IMR-90 (cell line): ENCODE measurements at places on chromosomes 13 and 19. TPM values are rescaled to one million over a fixed set of nuclear protein-coding genes. Genes with fewer than 3 reads are reported as not detected.

DNA sequence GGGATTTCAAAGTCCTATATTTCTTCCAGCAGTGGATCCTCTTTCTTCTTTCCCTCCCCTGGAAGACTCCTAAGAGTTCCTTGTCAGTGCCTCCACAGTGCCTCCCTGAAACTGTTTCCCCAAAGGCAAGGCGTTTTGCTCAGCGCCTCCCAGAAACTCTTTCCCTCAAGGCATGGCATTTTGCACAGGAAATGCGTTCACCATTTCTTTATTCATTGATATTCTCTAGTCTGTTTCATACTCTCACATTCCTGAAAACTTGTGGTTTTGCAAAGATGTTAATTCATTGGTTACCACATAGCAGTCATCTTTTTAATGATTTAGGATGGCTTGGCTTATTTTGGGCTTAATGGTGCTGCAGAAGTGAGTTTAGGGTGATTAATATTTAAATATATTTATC, 177.3 kb upstream of the SLC10A2 start:
- no peak for DNase-seq
- H3K4me3 ChIP-seq: no peak overlapping the region
- H3K27me3 ChIP-seq: no peaks in the 10 kb centered on the region
- no peak overlapping the region for H3K27ac ChIP-seq
- no peaks in the 10 kb centered on the region for H3K36me3 ChIP-seq
- no peaks in the 10 kb centered on the region for H3K4me1 ChIP-seq

GRCh38 chr19:52691737-52692136, 43.1 kb downstream of the ZNF611 start:
- no peaks in the 10 kb centered on the region for H3K27me3 ChIP-seq
- peaks cover 7% of the 10 kb centered on the region for H3K4me1 ChIP-seq
- H3K36me3 ChIP-seq: 0 out of 2 replicates have a peak, but pooled peaks cover 2% of the 10 kb centered on the region

Gene ZNF66
- 0.55 and 0.75 TPM in 2 replicates for polyA plus RNA-seq

DNA sequence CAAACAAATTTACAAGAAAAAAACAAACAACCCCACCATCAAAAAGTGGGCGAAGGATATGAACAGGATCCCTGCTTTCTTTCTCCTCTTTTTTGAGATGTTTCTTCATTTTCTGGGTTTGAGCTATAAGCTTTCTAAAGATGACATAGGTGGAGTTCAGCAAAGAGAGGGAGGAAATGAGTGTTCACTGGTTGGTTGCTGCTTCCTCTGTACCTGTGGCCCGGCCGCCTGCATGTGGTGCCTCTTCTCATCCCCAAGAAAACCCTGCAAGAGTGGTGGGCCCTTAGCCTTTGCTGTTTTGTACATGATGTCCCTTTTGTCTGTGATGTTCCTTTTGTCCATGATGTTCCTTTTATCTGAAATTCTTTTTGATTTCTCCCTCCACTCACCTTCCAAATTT, 178.4 kb upstream of the SERP2 start:
- no peak overlapping the region for H3K4me3 ChIP-seq
- no peak for DNase-seq
- H3K27me3 ChIP-seq: no peaks in the 10 kb centered on the region

GRCh38 chr19:49672131-49672919, 4.7 kb upstream of the PRMT1 start:
- no peak overlapping the region for H3K4me3 ChIP-seq
- H3K27ac ChIP-seq: no peak overlapping the region

DNA sequence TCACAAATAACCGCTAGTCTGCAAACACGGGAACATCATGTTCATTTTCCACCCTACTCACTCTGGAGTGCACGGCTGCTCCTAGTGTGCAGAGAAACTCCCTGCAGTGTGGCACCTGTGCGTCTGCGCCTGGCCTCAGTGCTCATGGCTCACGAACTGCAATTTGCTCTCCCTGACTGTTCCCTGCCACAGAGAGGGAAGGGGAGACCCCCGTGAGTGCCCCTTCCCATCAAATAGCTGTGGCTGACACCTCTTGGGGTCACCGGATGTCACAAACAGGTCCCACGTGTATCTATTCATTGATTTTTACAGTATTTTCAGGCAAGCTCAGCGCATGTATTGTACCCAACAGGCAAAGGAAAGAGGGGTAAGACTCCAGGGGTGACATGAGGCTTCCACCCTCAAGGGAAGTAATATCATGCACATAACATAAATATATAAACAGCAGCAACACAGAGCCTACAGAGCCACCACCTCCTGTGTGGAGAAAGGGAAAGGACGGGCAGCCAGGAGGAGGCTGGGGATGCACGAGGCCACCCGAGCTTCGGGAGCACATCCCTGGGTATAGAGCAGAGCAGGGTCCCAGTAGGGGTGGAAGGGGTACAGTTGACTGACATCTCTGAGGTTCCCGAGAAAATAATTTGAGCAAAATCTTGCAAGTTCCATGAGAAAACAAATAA, 140.3 kb upstream of the SOX1 start:
- no peaks in the 10 kb centered on the region for H3K27me3 ChIP-seq
- H3K27ac ChIP-seq: no peak overlapping the region
- no peaks in the 10 kb centered on the region for H3K4me1 ChIP-seq
- no peak for DNase-seq

GRCh38 chr13:95192998-95193397, 108.3 kb downstream of the ABCC4 start:
- DNase-seq: no peak
- peaks cover 27% of the 10 kb centered on the region; the same call in 1 of the 2 replicates for H3K4me1 ChIP-seq
- H3K27ac ChIP-seq: peak overlapping the region; percentile 5; the same call in 1 of the 2 replicates
- H3K4me3 ChIP-seq: no peak overlapping the region

GRCh38 chr19:33552191-33552927, 30.8 kb upstream of the PEPD start:
- H3K4me1 ChIP-seq: no peaks in the 10 kb centered on the region
- DNase-seq: no peak
- no peak overlapping the region for H3K27ac ChIP-seq
- no peaks in the 10 kb centered on the region for H3K27me3 ChIP-seq
- no peak overlapping the region for H3K4me3 ChIP-seq

DNA sequence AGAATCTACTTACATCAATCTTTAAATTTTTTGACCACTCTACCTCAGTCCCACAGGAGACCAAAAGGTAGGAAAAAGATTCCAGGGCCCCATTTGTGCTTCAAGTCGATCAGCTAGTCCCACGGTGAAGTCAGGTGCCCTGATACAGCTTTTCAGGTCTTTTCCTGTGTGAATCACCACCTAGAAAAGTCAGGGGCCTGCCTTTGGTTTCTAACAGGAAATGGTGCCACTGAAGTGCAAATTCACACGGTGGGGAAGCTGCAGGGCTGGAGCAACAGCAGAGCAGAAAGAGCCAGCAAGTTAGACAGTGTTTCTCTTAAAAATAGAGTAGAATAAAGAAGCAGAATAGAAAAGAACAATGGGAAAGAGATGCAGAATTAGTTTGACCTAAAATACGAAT, 107.5 kb downstream of the KLF12 start:
- H3K4me1 ChIP-seq: no peaks in the 10 kb centered on the region
- peak; percentile 37 for DNase-seq
- H3K4me3 ChIP-seq: no peak overlapping the region
- H3K27ac ChIP-seq: no peak overlapping the region

Gene EXOC3L2
- polyA plus RNA-seq: 0.03 TPM in 1 of 2 replicates, not detected in the other

DNA sequence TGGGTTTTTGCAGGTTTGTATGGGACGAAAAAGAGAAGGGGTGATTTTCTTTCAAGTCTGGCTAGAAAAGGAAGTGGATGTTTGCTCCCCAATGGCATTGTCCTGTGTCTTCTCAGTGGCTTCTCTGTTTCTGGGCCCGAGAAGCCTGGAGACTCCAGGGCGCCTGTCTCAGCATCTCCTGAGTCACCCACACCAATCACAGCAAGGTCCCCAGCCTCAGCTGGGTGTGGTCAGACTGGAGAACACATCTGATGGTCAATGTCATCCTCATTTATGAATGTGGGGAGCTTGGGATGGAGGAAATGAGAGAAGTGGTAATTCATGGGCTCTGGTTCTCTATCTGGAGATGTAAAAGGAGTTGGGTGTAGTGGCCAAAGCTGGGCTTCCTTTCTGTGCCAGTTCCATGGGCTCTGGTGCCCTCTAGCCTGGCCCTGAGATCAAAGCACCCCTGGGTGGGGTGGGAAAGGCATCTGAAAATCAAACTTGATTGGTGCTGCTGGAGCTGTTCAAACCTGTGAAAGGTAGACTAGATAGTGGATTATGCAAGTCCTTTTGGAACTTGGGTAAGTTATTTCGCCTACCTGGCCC, 13.4 kb downstream of the RASL11A start:
- no peak overlapping the region for H3K27ac ChIP-seq
- no peaks in the 10 kb centered on the region; the same call in 1 of the 2 replicates for H3K4me1 ChIP-seq
- DNase-seq: no peak

Gene TEX26
- not detected in 2 replicates for polyA plus RNA-seq

GRCh38 chr19:18385675-18386542, at the start of gene GDF15:
TSS of gene GDF15 (plus strand) at chr19:18386158. CDS start at chr19:18386190, 32 bp downstream.
- peak; percentile 87 for DNase-seq
- peaks cover 9% of the 10 kb centered on the region; the same call in 1 of the 2 replicates for H3K36me3 ChIP-seq
- peaks cover 12% of the 10 kb centered on the region for H3K4me1 ChIP-seq
- H3K4me3 ChIP-seq: peak within 1 kb of the TSS; percentile 83

GRCh38 chr13:85864963-85865530, 65.8 kb upstream of the SLITRK6 start:
- H3K4me1 ChIP-seq: no peaks in the 10 kb centered on the region
- H3K36me3 ChIP-seq: no peaks in the 10 kb centered on the region
- no peaks in the 10 kb centered on the region for H3K27me3 ChIP-seq
- DNase-seq: peak; percentile 38
- no peak overlapping the region for H3K4me3 ChIP-seq
- no peak overlapping the region for H3K27ac ChIP-seq

Gene ZNF763
- 0.75 and 0.94 TPM in 2 replicates for polyA plus RNA-seq

Gene CLEC11A
- polyA plus RNA-seq: 152 and 223 TPM in 2 replicates

DNA sequence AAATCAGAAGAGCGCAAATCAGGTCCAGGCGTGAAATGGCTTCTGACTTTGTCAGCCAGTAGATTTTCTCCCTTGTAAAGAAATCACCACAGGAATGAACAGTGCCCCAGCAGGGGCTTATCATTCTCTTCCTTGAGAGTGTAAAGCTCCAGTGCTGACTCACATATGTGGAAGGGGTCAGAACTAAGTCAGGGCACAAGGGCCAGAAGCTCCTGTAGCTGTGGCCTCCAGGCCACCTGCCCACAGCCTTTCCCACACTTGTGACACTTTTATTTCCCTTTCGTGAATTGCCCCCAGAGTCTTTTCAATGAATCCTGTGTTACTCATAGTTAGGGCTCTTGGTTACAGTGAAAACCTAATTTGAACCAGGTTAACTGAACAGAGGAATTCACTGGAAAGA, 99.6 kb downstream of the SUCLA2 start:
- H3K27me3 ChIP-seq: no peaks in the 10 kb centered on the region
- H3K36me3 ChIP-seq: no peaks in the 10 kb centered on the region
- no peak overlapping the region for H3K4me3 ChIP-seq
- peak; percentile 37 for DNase-seq
- no peak overlapping the region for H3K27ac ChIP-seq

Gene NLRP5
- polyA plus RNA-seq: not detected in 2 replicates

DNA sequence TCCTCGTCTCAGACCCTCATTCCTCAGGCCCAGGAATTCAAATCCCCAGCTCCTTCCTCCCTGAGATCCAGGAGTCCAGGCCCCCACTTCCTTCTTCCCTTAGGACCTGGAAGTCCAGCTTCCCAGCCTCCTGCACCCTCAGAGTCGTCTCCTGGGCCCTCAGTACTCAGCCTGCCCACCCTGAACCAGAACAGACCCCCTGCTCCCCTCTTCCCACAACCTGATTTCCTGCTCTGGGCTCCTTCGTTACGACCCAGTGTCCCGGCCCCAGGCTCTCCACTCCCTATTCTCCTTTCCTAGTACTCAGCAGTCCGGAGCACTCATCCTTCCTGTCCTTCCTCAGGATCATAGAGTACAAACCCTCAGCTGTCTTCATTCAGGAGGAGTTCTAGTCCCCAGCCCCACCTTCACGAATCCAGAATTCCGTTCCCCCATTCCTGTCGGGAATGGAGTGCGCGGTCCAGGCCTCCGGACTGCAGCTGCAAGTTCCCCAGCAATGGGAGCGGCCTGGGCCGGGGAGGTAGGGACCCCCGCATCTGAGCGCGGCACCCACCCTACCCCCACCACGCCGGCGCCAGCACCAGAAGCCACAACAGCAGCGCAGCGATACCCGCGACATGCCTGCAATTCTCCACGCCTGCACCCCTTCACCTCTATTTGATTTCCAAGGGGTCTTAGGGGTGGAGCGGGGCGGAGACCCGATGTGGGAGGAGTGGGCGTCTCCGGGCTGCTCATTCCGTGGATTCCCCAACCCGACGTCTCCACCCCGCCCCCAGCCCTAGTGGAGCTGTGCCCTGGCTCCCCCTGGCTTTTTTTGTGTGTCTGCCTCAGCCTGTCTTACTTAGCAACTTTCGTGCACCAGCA, 12.7 kb downstream of the EGLN2 start:
- H3K27me3 ChIP-seq: no peaks in the 10 kb centered on the region
- H3K36me3 ChIP-seq: peaks cover 29% of the 10 kb centered on the region; the same call in 1 of the 2 replicates
- no peak overlapping the region; the same call in 1 of the 2 replicates for H3K4me3 ChIP-seq
- DNase-seq: no peak
- H3K4me1 ChIP-seq: peaks cover 8% of the 10 kb centered on the region

Gene HSPB6
- 188 and 206 TPM in 2 replicates for polyA plus RNA-seq

Gene ATXN8OS
- polyA plus RNA-seq: not detected in 2 replicates

GRCh38 chr13:92179223-92179622, 780.8 kb downstream of the GPC5 start:
- peak; percentile 1 for DNase-seq
- no peak overlapping the region for H3K27ac ChIP-seq
- H3K4me3 ChIP-seq: no peak overlapping the region
- no peaks in the 10 kb centered on the region for H3K27me3 ChIP-seq
- H3K4me1 ChIP-seq: no peaks in the 10 kb centered on the region

GRCh38 chr19:664913-665443, 2.0 kb upstream of the RNF126 start:
- H3K4me3 ChIP-seq: no peak overlapping the region
- peaks cover 14% of the 10 kb centered on the region for H3K4me1 ChIP-seq
- H3K36me3 ChIP-seq: no peaks in the 10 kb centered on the region
- no peak overlapping the region for H3K27ac ChIP-seq

Gene KLF1
- polyA plus RNA-seq: not detected in 2 replicates

DNA sequence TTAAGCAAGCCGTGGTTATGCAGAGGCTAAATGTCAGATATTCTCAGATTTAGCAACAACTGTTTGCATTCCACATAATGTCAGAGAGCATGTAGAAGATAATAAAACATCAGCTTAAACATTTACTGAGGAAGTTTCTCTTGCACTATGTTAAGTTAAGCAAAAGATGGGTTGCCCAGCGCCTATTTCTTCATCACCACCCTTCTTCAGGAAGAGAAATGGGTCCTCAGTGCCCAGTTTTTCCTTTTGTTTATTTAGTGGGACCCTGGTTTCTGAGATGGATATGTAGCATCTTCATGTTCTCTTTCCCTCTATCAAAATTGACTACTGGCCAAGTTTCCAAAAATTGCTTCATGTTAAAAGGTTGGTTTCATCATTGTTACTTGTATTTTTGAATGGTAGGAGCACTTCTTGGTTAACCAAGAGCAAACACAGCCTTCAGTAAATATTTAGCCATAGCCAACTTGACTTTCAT, 356.8 kb downstream of the RFC3 start:
- no peaks in the 10 kb centered on the region for H3K36me3 ChIP-seq
- H3K4me3 ChIP-seq: no peak overlapping the region
- no peaks in the 10 kb centered on the region; the same call in 1 of the 2 replicates for H3K4me1 ChIP-seq
